Naive B cell (primary cell): ENCODE measurements at places on chromosomes 6 and 20.

DNA sequence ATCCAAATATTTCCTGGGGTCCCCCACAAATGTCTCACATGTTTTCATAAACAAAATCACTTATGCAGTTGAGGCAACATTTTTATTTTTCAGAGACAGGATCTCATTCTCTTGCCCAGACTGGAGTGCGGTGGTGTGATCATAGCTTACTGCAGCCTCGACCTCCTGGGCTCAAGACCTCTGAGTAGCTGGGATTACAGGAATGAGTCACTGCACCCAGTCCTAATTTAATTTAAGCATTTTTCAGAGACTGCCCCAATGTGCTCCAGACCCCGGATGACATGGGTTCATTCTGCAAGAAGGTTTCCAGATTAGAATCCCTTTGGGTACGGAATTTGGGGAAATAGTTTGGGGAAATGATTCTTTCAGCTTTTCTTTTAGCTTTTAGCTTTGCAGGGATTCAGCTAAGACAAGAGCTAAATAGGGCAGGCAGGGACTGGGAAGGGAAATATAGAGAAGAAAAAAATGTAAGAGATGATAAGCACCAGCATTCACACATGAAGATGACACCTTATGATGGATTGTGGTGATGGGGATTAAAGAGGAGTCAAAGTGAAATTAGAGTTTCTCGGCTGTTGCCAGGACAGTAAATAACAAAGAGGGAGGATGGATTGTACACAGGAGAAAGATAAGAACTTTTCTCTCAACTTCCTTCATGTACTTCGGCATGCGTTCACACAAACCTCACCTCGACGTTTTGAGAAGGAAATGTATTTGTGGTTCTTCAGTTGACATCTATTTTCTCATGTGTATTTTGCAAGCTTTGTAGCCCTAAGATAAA is 169.4 kb upstream of the TAB2 start:
- DNase-seq = no peak

GRCh38 chr6:14524319-14524718 is 406.7 kb downstream of the CD83 start:
- no peak for DNase-seq

GRCh38 chr20:10415013-10415650 is 18.9 kb downstream of the MKKS start:
- DNase-seq = no peak

- no peak for DNase-seq
Measured at GRCh38 chr6:3385660-3386151, 71.1 kb downstream of the SLC22A23 start.

- no peak for DNase-seq
Measured at GRCh38 chr6:121522771-121523386, 87.4 kb downstream of the GJA1 start.

GRCh38 chr6:6834356-6835222 is 246.1 kb downstream of the LY86 start:
- no peak for DNase-seq

DNA sequence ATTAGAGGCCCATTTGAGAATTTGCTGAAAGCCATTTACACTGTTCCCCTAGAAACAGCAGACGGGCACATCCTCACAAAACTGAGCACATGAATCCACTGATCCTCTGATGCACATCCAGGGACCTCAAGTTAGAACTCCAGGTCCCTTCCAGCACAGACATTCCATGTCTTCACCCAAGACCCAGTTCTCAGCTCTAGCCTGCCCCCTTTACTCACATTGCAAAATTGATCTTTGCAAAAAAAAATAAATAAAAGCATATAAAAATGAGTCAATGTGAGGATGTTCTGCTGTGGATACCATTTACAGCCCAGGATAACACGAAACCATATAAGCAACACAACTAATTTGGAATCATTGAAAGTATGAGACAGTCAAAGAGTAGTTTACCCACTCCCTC is 458.2 kb upstream of the JARID2 start:
- no peak for DNase-seq

DNA sequence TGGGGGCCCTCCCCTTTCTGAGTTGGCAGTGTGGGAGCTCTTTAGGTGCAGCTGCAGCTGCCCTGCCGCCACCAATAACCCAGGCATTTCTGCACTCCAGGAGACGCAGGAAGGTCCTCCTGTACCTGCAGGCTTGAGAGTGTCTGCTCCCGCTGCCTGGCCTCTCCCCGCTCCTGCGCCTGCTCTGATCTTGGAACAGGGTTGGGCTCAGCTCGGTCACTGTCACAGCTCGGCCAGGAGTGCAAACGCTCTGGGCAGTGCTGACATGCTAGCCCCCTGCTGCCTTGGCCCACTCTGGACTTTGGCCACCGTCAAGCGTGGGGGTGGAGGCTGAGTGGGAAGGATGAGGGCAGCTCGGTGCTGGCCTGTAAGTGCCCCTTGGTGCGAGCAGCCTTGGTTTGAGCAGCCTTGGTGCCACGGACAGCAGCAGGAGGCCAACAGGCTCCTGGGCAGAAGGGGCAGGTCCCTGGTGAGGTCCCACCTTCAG is 738.1 kb upstream of the GJE1 start:
- DNase-seq = no peak

- no peak for DNase-seq
Measured at GRCh38 chr6:156617376-156617775, 159.8 kb upstream of the ARID1B start.

- DNase-seq = no peak
Measured at GRCh38 chr6:96450082-96450769, 71.4 kb upstream of the UFL1 start.

- no peak for DNase-seq
Measured at GRCh38 chr20:38147163-38147562, 17.9 kb downstream of the TGM2 start.

- no peak for DNase-seq
Measured at GRCh38 chr6:133644892-133645619, 243.9 kb upstream of the TCF21 start.

- DNase-seq = no peak
Measured at GRCh38 chr6:134468633-134469032, 150.7 kb upstream of the SGK1 start.

DNA sequence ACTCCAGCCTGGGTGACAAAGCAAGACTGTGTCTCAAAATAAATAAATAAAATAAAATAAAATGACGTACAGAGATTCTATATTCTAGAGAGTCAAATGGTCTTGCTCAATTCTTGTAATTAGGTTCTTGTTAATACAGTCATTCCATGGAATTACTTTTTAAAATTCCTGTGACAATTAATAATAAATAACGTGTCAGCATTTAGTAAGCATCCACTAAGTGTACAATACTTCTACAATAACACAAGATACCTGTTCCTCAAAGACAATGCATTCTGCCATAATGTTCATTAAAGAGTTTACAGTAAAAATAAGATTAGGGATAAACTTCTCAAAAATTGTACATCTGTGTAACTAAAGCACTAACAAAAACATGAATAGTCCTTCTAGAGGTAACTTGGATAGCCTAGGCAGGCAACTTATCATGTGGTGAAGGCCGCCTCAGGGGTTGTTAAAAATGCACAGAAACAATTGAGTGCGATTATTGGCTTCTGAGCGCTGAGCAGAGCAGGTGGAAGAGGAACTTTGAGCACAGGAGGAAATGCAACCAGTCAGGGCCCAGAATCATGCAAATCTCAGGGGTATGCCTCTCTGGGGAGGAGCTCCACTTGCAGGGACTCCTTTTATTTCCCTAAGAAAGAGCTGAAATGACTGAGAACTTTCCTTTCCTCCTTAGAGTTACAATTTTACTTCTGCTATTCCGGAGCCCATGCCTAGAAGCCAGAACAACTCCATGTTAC is 37.1 kb downstream of the QRSL1 start:
- peak; percentile 76 for DNase-seq

DNA sequence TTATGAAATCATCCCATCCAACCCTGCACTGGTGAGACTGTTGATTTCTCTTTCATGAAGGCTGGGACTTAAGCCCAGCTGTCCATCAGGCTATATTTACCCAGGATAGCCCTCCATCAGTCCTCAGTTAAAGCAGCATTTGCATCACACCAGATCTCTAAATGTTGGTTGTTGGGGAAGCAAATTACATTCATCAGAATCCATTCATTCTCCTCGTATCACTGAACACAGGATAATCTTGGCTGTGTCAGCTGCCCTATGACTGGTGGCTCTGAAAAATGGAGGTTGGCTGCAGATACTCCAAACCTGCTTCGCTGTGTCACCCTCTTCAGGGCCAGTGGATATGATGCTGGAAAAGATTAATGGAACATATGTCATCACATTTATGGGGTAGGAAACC is 718.3 kb downstream of the KIF16B start:
- no peak for DNase-seq

DNA sequence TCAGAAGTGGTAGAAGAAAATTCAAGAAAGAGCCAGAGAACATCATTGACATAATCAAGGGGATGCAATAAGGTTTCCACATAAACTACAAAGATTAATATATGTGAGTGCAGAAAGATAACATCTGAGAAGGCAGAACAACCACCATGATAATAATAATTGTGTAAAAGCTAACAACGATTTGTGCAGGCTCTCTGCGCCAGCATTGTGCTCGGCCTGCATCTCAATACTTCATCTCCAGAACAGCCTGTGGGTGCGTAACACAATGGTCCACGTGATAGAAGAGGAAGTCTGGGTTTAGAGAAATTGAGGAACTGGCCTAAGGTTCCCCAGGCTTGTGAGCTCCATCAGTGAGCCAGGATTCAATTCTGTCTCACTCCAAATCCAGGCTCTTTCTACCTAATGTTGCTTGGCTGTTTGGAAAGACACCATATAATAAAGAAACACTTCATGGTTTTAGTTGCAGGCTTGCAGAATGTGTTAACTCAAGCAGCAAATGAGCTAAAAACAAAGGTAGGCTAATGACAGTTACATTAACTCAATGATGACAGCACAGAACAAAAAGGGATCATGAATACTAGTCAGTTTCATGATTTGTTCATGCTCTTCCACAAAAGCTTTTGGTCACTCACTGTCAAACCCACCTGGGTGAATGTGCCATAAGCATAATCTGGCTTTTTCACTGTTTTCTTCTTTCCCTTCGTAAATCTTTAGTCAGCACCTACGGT is 71.2 kb downstream of the LY86 start:
- DNase-seq = peak; percentile 79

DNA sequence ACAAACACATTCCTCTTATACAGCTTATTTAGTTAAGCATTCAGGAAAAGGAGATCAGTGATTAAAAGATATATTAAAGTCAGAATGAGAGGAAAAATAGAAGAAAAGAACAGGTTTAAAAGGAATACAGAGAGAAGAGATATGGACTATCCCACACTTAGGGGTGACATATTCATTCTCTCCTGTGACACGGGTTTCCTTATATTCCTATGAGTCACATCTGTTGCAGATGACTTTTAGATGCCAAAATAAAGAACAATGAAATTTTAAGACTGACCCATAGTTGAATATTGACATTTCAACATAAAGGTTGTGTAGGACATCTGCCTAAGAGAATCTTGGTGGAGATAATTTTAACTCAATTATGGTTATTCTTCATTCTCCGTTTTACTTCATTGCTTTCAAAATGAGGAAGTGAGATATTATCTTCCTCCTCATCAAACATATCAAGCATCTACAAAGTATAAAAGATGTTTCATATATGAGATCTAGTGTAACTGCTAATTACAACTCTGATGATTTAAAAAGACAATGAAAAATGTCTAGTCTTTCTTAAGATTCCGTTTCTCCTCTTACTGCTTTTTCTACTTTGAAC is 1336.7 kb upstream of the CITED2 start:
- DNase-seq = peak; percentile 11

- DNase-seq = no peak
Measured at GRCh38 chr6:90432041-90432775, 135.6 kb upstream of the BACH2 start.

DNA sequence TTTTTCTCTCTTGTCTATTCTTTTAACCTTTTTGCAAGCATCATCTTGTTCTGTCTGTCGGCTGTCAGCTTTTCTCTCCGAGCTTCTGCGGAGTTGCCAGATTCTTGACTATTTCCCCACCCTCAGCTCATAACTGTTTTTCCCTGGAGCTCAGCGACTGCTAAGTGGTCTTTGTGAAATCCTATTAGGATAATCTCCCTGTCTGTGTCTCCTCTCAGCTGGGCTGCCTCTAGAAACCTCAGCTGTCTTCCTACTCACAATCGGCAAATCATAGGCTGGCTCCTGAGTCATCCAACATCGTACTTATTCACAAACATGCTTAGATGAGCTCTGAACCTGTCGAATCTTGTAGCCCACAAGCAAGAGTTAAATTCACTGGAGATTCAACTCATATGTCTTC is 332.3 kb downstream of the PTPRT start:
- no peak for DNase-seq

DNA sequence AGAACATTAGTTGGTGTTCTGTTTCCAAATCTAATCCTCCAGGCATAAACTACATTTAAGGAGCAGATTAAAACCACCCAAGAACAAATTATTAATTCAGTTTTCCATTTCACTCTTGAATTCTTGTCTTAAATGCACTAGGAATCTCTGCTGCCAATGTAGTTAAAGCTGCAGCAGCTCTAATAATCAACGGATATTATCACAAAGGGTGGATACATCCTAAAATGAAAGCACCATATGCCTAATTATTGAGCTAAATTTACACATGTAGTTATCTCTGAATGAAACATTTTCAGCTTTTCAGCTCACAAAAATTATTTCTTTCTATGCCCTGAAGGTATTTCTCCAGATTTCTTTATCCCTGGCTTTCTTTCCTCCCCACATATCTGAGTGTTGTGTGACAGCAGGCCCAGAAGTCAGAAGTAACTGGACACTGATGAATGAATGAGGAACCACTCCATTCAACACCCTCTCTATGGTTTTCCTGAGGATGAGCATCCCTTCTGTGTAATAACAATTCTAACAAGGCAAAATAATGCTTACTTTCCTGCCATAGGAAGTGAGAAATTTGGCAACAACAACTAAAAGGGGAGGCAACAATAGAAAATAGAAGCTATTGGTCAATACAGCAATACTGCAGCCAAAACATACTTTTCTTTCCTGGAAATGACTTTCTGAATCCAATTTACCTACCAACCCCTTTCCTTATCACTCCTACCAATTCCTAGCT is 14.9 kb downstream of the MAN1A1 start:
- no peak for DNase-seq

DNA sequence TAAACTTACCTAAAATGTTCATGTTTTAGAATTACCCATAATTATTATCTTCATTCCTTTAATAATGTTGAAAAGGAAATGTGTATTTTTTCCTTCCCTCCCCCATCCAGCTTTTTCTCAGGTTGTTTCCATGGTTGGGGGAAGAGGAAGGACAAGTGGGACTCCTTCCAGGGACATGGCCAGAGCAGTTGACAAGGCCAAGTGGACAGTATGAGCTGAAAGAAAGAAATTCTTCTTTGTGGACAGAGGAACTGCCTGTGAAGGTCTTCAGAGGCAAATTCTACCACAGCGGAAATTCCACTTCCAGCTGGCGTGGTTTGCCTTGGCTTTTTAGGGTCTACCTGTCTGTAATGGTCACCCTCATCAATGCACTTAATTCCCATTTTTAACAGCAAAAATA is 33.8 kb downstream of the RIN2 start:
- no peak for DNase-seq
